Heart right ventricle (tissue), 16 donors: ENCODE measurements at places on chromosomes 12 and 14. TPM values are rescaled to one million over a fixed set of nuclear protein-coding genes. Genes with fewer than 3 reads are reported as not detected.

GRCh38 chr14:93006567-93007051 lies 83.7 kb downstream of the CHGA start:
- DNase-seq: no peak

DNA sequence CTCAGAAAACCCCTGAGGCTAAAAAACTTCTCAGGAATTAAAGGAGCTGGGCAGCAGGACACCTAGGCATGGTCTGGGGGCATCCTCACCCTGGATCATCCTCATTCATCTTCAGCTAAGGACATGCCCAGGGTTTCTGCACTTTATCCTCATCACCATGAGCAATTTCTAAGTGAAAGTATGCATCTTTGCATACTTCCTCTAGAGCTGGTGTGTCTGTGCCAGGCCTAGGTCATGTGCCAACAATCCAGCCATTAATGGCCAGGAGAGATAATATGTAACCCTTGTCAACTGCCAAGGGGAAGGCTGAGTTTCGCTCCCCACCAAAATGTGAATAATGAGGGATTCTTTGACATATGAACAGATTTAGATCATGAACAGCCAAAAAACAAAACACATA lies 160.5 kb downstream of the KITLG start:
- DNase-seq: no peak

DNA sequence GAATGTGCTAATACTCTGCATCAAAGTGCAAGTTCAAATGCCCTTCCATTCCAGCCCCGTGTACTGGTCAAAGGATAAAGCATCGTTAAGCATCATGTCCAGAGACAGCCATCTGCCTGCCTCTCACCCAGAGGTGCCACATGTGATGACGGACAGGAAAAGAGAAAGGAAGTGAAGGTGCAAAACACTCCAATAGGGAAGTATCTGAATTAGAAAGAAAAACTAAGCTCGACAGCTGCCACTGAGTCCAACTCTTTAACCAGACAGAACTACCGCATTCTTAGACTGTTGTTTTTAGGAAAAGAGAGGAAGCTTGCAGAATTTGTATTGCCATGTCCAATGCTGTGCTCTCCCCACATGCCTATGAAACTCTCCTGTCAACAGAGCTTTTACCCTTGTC lies 465.0 kb upstream of the SOX5 start:
- DNase-seq: no peak

GRCh38 chr12:93827179-93827578 lies 150.0 kb downstream of the CRADD start:
- no peak for DNase-seq

- no peak for DNase-seq
These were observed 42.1 kb downstream of the LRCOL1 start for GRCh38 chr12:132568301-132568700.

- DNase-seq: no peak
These were observed 201.2 kb downstream of the TTC8 start for GRCh38 chr14:89025561-89026236.

GRCh38 chr12:117533687-117534086 lies 172.3 kb upstream of the NOS1 start:
- DNase-seq: no peak

DNA sequence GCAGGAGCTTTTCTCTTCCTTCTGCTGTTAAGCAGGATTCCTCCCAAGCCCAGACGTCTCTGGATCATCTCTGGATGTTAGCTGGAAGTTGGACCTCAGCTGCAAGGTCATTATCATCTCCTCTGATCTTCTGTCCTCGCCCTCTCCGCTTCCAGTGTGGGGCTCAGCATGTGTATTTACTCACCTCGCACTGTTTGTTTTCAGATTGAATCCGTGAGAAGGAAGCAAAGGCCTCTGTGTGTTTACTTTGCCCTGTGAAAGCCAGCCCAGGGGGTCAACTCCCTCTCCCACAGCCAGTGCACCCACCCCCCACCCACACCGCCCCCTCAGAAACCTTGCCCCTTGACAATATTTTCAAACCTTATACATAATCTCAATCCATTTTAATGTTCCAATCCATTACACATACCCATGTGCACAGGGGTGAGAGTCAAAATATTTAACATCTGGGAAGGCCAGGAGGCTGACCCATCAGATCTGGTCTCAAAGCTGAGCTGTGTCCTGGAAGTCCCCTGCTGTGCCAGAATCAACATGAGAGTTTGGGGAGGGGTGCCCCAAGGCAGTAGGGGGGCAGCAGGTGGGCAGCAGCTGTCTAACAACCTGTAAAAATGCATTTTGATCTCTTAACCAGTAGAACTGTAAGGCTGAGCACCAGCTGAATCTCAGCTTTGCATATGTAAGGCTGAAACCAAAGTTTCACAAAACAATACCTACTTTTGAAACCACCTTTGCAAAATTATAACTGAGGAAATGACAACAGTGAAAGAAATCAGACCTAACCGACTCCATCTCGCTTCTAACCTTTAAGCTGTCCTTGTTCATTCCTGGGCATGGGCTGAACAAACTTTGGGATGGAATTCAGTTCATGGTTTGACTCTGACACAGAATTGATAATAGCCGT lies 157.9 kb downstream of the ZNF664 start:
- no peak for DNase-seq

DNA sequence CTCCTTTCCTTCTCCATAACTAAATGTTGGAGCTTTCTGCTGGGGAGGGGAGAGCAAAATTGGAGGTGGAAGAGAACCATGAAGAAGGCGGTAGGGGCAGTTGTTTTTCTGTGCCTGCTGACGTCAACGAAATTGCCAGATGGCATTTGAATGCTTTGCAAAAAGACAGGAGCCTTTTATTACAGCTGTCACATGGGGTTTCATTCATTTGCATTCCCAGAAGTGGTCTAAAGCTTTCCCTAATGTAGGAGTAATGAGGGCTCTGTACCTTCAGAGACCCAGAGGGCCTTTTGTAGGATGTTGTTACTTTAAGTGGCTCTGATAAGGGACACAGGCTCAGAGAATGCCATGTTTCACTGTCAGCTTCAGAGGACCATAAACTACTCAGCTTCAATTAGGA lies 107.1 kb upstream of the SLCO1C1 start:
- no peak for DNase-seq

DNA sequence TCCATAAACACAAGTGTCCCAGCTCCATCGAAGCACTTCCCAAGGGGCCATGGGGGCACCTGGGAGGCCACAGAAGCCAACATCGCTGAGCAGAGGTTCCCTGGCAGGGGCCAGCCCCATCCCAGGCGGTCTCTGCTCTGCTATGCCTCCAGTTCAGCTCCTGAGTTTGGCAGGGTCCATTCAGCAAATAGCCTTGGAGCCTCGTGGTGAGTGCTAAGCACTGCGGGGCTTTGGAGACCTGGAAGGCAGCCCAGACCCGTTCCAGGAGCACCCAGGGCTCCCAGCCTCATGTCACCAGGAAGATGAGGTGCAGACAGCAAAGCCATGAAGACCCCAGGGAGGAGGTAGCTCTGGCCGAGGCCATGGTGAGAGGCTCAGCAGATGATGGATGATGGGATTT lies 109.5 kb downstream of the LGMN start:
- no peak for DNase-seq

GRCh38 chr12:96177013-96177412 lies 17.2 kb upstream of the ELK3 start:
- no peak for DNase-seq

- DNase-seq: no peak
These were observed 13.9 kb downstream of the KRT7 start for GRCh38 chr12:52246720-52247621.

- DNase-seq: no peak
These were observed 92.3 kb downstream of the DERA start for GRCh38 chr12:16003460-16003859.

DNA sequence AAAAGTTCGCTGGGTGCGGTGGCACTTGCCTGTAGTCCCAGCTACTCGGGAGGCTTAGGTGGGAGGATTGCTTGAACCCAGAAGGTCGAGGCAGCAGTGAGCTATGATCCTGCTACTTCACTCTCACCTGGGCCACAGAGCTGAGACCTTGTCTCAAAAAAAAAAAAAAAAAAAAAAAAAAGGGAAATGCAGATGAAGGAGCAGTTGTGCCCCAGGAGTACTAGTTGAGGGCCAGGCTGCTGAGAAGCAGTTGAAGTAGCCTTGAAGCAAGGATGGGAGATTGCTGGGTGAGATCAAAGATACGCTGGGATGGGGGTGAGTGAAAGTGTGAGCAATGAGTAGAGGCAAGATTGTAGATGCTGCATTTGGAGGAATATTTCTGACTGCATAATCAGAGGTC lies 93.4 kb upstream of the DNM1L start:
- DNase-seq: no peak

DNA sequence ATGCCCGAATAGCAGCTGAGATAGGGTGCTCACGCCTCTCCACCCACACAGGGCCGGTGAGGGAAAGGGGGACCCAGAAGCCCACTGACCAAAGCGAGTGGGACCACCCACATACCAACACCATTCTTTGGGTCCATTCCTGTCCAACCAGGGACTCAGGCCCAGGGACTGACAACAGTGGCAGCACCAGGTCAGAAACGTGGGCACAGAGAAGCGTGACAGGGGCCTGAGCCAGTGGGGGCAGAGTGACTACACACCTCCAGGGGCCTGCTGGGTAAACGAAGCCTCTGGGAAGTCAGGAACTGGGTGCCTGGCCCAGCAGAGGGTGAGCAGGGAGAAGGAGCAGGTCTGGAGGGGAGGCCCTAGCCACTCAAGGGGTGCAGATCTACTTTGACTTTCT lies 13.7 kb downstream of the SPRYD3 start:
- peak; percentile 11 for DNase-seq

DNA sequence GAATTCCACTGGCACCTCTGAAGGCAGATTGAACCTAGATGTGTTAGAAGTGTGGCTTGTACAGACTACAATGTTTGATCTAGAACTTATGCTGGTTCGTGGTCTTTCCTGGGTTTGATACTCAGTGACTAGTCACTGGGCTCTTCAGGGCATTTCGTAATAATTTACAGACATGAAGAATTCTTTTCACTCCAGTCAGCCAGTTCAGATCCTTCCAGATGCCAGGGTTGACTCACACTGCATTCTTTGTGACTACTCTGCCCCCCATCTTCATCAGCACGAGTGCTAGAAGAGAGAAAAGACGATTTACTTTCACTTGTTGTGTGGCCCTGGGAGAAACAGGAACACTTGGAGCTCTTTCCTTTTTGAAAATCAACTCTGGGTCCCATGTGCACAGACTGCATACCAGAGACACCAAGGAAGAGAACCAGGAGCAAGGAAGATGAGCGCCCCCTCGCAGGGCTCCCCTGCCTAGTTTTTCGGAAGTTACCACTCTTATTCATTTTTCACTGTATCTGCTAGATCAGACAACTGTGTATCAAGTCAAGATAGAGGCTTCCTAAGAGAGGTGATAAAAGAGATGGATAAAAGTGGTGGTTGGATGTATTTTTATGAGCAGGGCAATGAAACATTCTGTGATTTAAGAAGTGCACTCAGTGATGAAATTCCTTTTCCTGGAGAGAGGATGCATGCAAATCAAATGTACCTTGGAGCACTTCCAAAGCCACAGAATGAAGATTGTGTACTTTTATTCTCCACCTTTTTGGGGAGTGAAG lies 33.5 kb upstream of the EVL start:
- no peak for DNase-seq

GRCh38 chr12:51901881-51902280 lies 5.4 kb upstream of the ACVRL1 start:
- no peak for DNase-seq

GRCh38 chr12:113237748-113238147 lies 16.5 kb downstream of the TPCN1 start:
- no peak for DNase-seq

The P2RX7 gene
- 1.2 TPM for total RNA-seq

The SLCO1C1 gene
- total RNA-seq: 1.3 TPM

The ANO4 gene
- 0.08 TPM for total RNA-seq

The GPX2 gene
- total RNA-seq: not detected

The LMNTD1 gene
- not detected for total RNA-seq

The LBHD2 gene
- total RNA-seq: not detected
